ENCODE measurements at places on chromosomes 1 and 21.

DNA sequence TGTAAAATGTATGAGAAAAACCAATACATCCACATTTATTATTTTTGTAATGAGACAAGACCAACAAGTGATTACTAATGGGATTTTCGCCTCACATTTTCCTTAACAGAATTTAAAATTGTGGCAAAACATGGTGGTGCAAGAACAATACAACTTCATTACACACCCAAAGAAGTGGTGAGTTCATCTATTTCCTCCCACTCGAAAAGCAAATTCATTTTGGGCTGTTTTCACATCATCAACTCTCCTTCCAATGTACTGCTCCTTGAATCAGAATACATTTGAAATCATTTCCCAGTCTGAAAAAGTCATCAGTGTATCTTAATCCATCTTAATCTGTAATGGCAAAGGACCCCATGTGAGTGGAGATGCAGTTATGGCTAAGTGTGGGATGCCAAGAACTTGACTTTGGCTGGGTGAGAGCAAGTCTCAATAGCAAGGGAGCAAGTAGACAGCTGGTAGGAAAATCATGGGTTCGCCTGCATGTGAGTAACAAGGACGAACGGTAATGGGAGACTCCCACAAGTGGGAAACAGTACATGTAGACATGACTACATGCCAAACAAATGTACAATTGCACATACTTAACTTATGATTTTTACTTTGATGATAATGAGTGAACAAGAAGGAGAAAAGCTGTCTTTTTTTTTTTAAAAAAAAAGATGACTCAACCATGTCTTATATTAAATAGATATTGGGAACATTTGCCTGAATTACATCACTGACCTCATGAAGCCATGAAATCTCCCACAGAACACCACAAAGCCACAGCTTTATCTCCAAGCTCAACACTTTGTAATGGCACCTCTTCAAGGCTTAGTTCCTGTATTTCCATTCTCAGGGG, 46.0 kb downstream of the RUNX1 start:
- no peak for DNase-seq

- DNase-seq: no peak
Measured at GRCh38 chr1:1118876-1119220, 3.0 kb upstream of the C1orf159 start.

- no peak for DNase-seq
Measured at GRCh38 chr1:31744165-31744888, 19.8 kb downstream of the ADGRB2 start.

- no peak for DNase-seq
Measured at GRCh38 chr1:210061992-210062391, 124.0 kb downstream of the SYT14 start.

DNA sequence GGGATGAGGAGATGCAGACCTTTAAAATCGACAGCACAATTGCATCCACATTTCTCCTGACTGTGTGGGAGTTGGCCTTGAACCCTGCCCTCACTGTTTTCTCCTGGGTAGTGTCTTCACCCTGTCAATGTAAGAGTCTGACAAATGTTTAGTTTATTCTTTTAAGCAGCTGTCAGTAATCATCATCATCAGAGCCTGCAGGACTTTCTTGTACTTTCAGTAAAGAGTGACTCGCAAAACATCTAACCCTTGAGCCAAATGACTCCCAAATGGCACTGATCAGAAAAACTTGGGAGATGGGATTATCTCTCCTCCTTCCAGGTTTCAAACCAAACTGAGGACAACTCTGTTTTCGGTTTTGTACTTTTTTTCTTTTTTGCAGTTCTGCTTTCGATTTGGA, 460.2 kb downstream of the KIF26B start:
- no peak for DNase-seq

DNA sequence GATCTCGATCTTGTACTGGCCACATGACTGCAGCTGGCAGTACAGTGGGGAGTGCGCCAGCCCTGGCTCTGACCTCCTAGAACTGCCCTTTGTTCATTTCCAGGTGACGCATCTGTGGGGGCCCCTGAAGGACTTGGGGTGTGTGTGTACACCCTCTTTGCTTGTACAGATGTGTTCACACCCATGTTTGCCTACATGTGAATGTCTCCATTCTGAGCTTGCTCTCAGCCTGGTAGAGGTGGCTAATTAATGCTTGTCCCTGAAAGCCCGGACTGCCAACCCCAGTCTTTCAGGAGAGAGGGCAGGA, 19.8 kb downstream of the TNFRSF1B start:
- no peak for DNase-seq

DNA sequence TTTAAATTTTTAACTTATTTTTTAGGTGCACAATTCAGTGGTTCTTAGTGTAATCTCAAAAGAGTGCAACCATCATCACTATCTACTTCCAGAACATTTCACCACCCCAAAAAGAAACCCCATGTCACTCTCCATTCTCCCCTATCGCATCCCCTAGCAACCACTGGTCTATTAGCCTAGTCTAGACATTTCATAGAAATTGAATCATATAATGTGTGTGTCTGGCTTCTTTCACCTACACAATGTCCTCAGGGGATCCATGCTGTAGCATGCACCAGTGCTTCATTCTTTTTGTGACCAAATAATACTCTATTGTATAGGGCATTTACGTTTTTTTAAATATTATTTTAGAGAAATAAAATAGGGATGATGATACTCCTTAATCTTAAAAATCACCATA, 64.7 kb downstream of the JAK1 start:
- DNase-seq: no peak

- DNase-seq: no peak
Measured at GRCh38 chr1:147798731-147799130, 38.3 kb upstream of the GJA5 start.

GRCh38 chr1:247335882-247336281, 4.2 kb upstream of the ZNF496 start:
- DNase-seq: no peak

GRCh38 chr1:234549447-234550021, 60.4 kb downstream of the IRF2BP2 start:
- no peak for DNase-seq

DNA sequence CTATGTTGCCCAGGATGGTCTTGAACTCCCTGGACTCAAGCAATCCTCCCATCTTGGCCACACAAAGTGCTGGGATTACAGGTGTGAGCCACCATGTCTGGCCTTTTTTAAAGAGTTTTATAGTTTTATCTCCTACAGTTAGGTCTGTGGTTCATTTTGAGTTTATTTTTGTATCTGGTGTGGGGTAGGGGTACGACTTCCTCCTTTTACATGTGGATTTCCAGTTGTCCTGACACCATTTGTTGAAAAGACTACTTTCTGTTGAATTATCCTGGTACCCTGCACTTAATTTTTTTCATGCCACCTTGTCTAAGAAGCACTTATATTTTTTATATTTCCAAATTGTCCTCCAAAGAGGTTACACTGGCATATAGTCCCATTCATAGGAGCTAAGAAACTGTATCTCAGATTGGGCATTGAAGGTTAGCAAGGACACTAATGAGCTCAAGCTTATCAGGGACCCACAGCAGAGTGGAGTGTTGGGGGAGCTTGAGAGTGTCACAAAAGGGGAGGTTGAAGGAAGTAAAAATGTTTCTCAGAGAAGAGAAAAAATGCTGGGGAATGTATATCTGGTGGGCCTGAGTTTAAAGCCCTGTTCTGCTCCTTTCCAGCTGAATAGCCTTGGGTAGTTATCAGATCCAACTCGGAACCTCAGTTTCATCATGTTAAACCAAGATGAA, 23.4 kb upstream of the MEF2D start:
- DNase-seq: no peak

DNA sequence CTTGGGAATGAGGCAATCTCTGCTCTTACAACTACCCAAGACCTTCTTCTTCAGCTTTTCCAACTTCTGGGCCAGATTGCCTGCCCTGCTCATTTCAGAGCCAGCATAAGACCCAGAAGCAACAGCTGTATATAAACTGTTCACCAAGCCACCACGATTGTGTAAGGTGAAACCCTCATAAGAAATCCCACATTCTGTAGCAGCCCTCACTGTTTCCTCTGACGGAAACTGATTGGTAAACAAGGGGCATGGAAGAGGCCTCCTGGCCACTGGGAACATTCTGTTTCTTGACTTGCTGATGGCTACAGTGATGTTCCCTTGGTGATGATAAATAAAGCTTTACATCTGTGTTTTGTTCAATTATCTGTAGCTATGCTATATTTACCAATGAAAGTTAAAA, 39.7 kb upstream of the EXO1 start:
- DNase-seq: no peak

- DNase-seq: no peak
Measured at GRCh38 chr1:229561141-229561540, 2.6 kb upstream of the ABCB10 start.

DNA sequence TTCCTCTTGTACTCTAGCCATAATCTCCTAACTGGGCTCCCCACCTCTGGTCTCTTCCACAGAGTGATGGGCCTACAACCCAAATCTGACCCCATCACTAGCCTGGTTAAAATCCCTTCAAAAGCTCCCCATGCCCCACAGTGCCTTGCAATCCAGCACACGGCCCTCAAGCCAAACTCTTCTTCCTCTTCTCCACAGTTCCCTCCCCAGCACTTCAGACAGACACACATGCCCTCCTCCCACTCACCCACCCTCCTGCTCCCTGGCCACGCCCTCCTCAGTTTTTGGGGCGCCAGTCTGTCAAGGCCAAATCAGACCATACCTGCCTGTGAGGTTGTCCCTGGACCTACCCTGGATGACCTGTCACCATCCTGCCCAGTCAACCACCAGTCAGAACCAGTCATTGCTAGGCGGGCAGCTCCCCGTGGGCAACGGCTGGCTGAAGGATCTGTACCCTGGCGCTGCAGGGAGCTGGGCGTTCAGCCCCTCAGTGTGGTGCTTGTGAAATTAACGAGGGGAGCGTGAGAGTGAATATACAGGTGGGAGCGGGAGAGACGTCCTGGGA, 753 bp downstream of the C1orf210 start:
- no peak for DNase-seq

DNA sequence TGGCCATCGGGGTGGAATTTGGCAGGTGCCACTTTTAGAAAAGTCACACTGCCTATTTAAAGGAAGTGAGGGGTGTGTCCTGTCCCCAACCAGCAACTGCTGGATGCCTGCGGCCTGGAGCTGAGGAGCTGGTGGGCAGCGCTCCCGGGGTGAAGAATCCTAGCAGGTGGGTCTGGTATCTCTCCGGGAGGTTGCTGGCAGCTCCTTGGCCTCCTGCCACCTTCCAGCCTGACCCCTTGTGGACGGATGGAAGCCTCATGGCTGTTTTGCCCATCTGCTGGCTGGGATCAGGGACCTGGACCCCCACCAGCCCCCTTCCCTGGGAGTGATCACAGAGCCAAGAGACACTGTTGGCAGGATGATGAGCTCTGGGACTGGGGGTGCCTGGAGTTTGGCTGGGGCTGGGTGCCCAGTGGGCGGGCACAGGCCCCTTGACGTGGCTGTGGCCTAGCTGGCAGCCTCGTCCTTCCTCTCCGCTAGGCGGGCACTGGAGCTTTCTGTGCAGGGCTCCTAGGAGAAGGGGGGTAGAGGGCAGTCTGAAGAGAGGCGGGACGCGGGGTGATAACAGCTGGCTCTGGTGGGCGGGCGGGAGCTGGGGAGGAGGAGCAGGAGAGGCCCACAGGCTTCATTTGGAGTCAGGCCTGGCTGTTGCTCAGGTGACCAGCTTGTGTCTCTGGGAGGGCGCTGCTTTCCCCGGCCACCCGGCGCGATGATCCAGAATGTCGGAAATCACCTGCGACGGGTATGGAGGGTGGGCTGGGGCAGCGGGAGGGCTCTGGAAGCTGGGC, at the start of gene ACOT11:
TSS of gene ACOT11 (plus strand) at position 628 of the 788 bp plus-strand sequence. CDS start at position 710, 82 bp downstream.
- DNase-seq: no peak

DNA sequence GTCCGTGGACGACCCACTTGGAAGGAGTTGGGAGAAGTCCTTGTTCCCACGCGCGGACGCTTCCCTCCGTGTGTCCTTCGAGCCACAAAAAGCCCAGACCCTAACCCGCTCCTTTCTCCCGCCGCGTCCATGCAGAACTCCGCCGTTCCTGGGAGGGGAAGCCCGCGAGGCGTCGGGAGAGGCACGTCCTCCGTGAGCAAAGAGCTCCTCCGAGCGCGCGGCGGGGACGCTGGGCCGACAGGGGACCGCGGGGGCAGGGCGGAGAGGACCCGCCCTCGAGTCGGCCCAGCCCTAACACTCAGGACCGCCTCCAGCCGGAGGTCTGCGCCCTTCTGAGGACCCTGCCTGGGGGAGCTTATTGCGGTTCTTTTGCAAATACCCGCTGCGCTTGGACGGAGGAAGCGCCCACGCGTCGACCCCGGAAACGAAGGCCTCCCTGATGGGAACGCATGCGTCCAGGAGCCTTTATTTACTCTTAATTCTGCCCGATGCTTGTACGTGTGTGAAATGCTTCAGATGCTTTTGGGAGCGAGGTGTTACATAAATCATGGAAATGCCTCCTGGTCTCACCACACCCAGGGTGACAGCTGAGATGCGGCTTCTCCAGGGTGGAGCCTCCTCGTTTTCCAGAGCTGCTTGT, 32.4 kb downstream of the PRMT2 start:
- no peak for DNase-seq

GRCh38 chr1:217014066-217014465, 290.8 kb upstream of the ESRRG start:
- no peak for DNase-seq

DNA sequence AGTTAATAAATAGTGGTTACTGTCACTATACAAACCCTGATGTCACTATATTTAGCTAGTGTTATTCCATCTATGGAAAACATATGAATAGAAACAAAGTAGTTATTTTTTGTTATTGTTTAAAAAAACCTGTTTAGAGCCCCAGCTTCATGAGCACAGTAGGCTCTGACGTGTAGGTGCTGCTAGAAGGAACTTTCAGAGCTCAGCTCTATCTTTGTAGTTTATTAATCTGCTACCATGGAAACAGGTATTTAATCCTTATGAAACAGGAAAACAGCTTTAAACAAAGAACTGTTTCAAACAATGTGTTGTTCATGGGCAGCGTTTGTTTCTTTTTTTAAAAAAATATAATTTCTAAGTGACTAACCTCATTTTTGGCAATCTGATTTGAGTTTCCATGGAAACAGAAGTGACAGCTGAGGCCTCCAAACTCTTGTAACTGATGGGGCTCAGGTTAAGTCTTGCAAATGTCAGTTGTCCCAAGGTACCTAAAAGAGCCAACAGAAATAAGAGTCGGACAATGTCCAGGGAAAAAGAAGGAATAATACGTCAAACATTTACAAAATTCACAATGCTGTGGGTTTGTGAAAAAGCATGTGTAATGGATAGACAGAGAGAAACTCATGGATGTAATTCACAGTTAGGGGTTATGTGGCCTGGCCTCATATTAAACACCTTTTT, 162.0 kb upstream of the C21orf91 start:
- DNase-seq: no peak

GRCh38 chr1:3491291-3492246, 37.1 kb downstream of the ARHGEF16 start:
- peak; percentile 69 for DNase-seq

DNA sequence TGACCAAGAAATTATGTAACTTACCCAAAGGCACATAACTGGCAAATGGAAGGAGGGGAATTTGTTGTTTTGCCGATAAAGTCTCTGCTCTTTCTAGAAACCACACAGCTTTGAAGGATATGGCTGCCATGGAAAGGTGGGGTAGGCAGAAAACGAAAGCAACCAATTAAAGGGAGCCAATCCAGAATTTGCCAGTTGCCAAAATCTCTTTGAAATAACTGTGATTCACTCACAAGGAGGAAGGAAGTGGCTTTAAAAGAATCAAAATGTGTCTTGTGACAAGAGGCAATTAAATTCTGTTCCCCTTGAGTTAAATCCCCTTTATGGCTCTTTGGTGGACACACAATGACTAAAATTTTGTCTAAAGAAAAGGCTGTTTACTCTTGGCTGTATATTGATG, 61.2 kb upstream of the CCDC190 start:
- DNase-seq: no peak

GRCh38 chr1:157166590-157166989, 28.4 kb upstream of the ETV3 start:
- DNase-seq: no peak

All from activated naive CD4-positive, alpha-beta T cell (primary cell).